ENCODE measurements at places on chromosomes 3 and 15. TPM values are rescaled to one million over a fixed set of nuclear protein-coding genes. Genes with fewer than 3 reads are reported as not detected.

DNA sequence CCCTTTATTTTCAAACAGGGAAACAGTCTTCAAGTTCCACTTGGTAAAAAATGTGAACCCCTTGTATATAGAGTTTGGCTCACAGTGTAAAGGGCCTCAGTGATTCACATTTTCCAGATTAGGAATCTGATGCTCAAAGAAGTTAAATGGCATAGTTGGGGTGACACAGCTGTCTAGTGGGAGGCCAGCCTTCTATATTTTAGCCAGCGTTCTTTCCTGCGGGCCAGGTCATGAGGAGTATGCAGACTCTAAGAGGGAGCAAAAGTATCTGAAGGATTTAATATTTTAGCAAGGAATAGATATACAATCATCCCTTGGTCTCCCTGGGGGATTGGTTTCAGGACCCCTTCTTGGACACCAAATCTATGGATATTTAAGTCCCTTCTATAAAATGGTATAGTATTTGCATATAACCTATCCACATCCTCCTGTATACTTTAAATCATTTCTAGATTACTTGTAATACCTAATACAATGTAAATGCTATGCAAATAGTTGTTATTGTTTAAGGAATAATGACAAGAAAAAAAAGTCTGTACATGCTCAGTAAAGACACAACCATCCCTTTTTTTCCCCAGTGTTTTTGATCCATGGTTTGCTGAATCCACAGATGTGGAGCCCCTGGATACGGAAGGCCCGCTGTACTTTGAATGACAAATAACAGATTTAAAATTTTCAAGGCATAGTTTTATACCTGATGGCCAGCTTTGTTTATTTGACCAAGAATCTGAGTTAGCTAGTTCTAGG is 7.0 kb downstream of the B2M start:
- H3K36me3 ChIP-seq, result peaks cover 70% of the 10 kb centered on the region
- H3K4me3 ChIP-seq, result peak overlapping the region; percentile 61
- peaks cover 80% of the 10 kb centered on the region for H3K4me1 ChIP-seq
- no peaks in the 10 kb centered on the region for H3K27me3 ChIP-seq
- H3K27ac ChIP-seq, result peak overlapping the region; percentile 94
- no peak for DNase-seq

FAM3D gene
- total RNA-seq, result not detected

DNA sequence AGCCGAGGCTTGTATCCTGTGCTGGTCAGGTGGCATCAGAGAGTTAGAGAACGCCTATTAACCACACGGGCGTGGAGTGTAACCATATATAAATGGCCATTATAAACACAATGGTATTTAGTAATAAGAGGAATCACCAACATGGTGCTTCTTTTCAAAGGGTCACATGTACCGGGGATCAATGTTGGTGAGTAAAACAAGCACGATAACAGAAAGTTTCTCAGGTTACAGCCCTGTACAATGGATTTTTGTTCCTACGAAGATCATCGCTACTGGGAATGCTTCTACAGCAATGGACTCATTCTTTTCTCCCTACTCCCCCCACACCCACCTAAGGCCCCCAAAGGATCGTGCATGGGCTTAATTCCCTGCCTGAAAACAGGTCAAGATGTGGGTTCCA is 42.5 kb downstream of the MEIS2 start:
- no peak overlapping the region for H3K27ac ChIP-seq
- no peak overlapping the region for H3K4me3 ChIP-seq
- H3K27me3 ChIP-seq, result no peaks in the 10 kb centered on the region
- no peaks in the 10 kb centered on the region for H3K4me1 ChIP-seq

FYTTD1 gene
- total RNA-seq, result 38.4 TPM

DNA sequence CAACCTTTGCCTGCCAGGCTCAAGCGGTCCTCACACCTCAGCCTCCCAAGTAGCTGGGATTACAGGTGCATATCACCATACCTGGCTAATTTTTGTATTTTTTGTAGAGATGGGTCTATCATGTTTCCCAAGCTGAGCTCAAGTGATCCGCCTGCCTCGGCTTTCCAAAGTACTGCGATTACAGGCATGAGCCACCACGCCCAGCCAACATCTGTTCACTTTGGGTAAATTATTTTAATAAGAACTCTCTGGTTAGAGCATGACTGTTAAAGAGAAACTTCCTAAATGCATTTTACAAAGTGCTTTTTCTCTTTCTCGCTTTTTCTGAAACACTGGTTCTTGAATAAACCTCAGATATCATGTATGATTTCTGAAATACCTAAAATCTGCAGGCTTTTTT is 172.5 kb downstream of the PTPRG start:
- no peak overlapping the region for H3K27ac ChIP-seq
- H3K4me1 ChIP-seq, result no peaks in the 10 kb centered on the region
- no peak overlapping the region for H3K4me3 ChIP-seq

ALDH1L1 gene
- not detected for total RNA-seq
